ENCODE measurements at places on chromosomes 16 and 17. TPM values are rescaled to one million over a fixed set of nuclear protein-coding genes. Genes with fewer than 3 reads are reported as not detected.

SMTNL2 gene
- 16.9 TPM for total RNA-seq

DNASE1L2 gene
- total RNA-seq, result not detected

IKZF3 gene
- not detected for total RNA-seq

CDRT15L2 gene
- not detected for total RNA-seq

HSPB9 gene
- not detected for total RNA-seq

KLHDC4 gene
- total RNA-seq, result 22.6 TPM

ATAD5 gene
- total RNA-seq, result 0.38 TPM

BICDL2 gene
- total RNA-seq, result not detected

NT5M gene
- total RNA-seq, result 6.2 TPM

RANGRF gene
- total RNA-seq, result 23.8 TPM

HS3ST2 gene
- total RNA-seq, result not detected

MT4 gene
- not detected for total RNA-seq

FSCN2 gene
- not detected for total RNA-seq

KLHL36 gene
- 55.9 TPM for total RNA-seq

KCNG4 gene
- total RNA-seq, result not detected

All from mesangial cell (primary cell).